Activated T-cell treated with anti-CD3 and anti-CD28 coated beads for 24 hours (primary cell): ENCODE measurements at places on chromosomes 1 and 21.

- DNase-seq: no peak
Observed at GRCh38 chr1:48859456-48859855, 82.8 kb upstream of the BEND5 start.

DNA sequence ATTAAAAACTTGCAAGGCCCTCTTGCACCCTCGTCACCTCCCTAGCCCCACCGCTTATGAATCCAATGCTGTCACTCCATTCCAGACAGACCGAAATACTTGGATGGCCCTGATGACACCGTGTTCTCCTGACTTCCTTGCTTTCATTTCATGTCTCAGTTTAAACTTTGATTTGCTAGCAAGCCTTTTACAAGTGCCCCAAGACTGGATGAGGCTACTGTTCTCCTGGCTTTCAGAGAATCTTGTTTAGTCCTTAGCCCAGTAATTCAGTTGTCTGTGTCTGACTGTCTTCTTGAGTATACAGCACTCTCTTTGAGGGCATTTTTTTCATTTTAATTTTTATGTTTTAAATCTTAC is 824 bp upstream of the IFI44L start:
- DNase-seq: no peak

DNA sequence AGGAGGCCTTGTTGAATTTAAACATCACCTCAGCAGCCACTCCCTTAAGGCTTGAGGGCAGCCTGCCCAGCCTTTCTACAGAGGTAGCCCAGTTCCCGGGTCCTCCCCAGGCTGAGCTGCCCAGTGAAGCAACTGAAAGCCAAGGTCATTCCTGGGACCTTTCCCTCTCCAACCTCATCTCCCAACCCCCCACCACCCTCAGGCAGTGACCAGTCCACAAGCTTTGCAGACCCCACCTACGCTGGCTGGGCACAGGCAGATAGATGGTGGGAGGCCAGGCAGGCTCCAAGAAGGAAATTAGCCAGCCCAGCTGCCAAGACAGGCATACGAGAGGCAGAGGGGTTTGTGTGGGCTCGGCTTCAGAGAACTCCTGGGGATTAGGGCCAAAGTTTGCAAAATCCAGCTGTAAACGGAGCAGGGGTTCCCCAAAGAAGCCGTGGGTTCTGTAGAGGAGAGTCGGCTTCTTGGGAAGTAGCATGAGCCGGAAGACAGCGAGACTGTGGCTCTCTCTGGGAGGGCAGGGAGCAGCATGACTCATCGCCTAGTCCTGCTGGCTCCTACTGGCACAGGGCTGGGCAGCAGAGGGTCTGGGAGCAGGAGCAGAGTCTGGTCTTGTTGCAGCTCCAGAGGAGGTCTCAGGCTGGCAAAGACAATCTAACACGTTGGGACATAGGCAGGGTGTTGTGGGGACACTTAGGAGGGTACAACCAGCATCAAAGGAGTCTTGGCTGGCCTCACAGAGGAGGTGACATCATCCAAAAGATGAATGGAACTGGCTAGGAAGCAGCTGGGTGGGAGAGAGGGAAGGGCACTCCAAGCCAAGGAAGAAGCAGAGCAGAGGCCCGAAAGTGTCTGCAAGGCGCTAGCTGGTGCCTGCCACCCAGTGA is 2.8 kb upstream of the ZC3H12A start:
- no peak for DNase-seq

DNA sequence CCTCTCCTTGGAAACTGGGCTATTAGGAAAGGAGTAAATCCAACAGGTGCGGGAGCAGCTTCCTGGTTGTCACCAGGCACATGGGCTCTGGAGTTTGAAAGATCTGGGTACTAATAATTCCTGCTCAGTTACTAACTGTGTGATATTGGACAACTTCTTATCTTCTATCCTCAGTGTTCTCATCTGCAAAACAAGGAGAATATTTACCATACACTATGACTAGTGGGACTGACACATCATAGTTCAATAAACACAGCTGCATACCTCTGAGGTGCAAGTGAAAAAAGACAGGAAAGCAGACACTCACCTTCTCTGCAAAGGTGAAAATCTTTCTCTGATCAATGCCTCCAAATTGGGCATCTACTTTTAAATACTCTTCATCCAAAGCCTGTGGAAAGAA is 19.7 kb downstream of the YARS1 start:
- DNase-seq: no peak

DNA sequence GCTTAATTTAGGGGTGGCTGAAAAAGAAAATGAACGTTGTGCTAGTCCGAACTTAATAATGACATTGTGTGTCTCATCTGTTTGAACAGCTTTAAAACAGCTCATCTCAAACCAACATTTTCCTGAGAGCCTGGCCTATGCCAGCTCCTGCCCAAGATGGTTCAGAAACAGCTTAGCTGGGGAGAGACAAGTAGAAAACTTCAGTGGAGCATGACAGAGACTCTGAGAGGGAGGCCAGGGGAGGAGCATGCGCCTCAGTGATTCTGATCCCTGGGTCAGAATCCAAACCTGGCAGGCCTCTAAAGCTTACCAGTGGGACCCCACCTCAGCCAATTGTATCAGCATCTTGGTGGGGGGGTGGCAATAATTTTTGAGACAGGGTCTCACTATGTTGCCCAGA is 99.3 kb downstream of the TAS1R2 start:
- no peak for DNase-seq

GRCh38 chr21:29208682-29209059 is 78.2 kb downstream of the MAP3K7CL start:
- no peak for DNase-seq

DNA sequence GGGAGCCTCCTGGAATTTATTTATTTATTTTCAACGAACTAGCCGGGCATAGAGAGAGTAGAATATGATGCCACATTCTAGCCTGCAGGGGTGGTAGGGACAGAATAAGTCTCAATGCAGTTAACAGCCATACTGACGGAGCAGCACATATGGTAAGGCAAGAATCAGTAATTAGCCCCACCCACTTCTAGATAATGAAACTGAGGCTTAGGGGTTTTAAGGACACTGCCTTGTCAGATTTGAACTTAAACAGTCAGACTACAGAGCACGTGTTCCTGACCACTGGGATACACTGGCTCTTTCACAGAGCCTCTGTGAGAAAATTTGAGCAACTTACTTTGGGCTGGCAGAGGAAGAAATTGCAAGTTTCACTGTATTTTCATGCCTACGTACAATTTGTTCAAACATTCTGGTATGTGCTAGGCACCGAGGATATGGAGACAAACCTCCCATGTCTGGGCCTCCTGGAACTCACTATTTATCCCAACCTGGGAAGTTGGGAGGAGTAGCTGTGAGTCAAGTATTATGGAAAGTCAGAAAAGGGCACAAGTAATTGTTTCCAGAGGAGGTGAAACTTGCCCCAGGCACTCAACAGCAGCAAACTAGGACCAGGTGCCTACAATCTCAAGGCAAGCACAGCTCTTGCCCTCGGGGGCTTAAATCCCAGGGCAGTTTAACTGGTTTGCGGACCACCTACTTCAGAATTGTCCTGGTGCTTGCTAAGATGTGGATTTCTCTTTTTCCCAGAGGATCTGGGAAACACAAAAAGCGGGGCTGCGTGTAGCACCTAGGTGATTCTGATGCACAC is 1.6 kb upstream of the CLIC4 start:
- DNase-seq: no peak

- DNase-seq: no peak
Observed at GRCh38 chr1:43466403-43466802, 12.7 kb upstream of the HYI start.

- DNase-seq: no peak
Observed at GRCh38 chr1:230705289-230706019, 8.5 kb downstream of the AGT start.

GRCh38 chr21:42561762-42562650 is 48.4 kb downstream of the SLC37A1 start:
- DNase-seq: no peak

- no peak for DNase-seq
Observed at GRCh38 chr1:160244209-160244608, 18.1 kb downstream of the DCAF8 start.

- peak; percentile 20 for DNase-seq
Observed at GRCh38 chr1:192609110-192610079, 26.6 kb upstream of the RGS13 start.

DNA sequence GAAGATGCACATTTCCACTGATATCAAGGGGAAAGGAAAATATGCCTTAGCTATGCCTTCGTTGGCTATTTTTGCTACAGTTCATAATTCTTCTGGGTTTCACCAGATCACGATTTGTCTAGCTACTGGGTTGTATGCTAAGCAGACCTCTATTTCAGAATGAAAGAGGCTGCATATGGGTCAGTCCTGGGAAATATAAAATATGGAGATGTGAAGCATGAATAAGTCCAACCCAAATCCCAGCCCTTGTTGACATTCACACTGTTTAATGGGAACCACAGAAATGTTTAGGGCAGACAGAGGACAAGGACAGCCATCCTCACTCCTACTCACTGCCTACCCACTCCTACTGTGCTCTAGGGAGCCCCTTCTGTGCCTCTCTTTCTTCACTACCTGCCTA is 343.2 kb upstream of the CAMK1G start:
- DNase-seq: no peak

GRCh38 chr1:186421446-186421845 is 39.5 kb downstream of the PDC start:
- DNase-seq: no peak

- DNase-seq: no peak
Observed at GRCh38 chr1:19122668-19123067, 87.4 kb downstream of the UBR4 start.

- no peak for DNase-seq
Observed at GRCh38 chr1:29094954-29095353, 28.7 kb downstream of the TMEM200B start.

GRCh38 chr1:7383671-7384520 is 387.2 kb upstream of the VAMP3 start:
- no peak for DNase-seq

DNA sequence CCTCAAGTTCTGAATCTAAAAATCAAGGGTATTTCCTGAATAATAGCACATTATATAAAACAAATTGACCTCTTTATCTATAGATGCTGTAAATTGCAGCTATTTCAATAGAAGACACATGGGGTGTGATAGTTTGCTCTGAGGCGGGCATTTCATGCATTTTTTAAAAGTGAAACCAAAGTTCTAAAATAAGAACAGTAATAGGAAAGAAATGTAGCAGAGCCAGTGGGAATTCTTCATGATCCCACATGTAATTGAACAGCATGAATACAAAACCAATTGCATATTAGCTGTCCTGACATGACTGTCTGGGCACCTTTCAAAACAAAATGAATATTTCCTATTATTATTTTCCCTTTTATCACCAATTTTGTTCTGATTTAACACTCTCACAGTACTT is 85.0 kb downstream of the RGS21 start:
- no peak for DNase-seq

DNA sequence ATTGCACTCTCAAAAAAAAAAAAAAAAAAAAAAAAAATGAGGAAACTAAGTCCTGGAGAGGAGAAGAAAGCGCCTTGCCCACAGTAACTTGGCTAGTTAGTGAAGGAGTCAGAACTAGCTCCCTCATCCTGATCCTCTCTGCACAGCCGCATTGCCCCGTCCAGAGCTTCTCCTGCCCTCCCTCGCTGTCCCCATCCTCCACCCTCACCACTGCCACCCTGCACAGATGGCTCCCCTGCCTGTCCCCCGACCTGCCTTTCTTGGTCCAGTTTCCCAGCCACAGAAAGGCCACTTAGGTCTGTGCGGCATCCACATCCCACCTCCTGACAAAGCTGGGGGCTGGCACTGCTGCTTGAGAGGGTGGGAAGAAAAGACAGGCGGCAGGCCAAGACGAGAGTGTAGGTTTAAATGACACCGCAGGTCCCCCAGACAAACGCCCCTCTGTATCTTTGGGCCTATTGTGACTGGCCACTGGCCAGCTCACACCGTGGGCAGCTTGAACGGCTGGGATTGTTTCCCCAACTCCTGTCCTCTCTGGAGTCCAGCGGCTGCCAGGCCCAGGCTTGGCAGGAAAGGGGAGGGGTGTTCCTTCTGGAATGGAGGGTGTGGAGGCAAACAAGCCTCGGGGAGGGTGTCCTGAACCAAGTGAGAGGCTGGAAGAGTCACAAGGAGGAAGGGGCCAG is 20.2 kb downstream of the NCMAP start:
- no peak for DNase-seq

- no peak for DNase-seq
Observed at GRCh38 chr21:45001134-45002095, 61.6 kb downstream of the SLX9 start.

GRCh38 chr1:74683656-74684055 is 10.1 kb upstream of the ERICH3 start:
- DNase-seq: no peak
